Suppressor macrophage (primary cell): ENCODE measurements at places on chromosomes 3 and 15.

DNA sequence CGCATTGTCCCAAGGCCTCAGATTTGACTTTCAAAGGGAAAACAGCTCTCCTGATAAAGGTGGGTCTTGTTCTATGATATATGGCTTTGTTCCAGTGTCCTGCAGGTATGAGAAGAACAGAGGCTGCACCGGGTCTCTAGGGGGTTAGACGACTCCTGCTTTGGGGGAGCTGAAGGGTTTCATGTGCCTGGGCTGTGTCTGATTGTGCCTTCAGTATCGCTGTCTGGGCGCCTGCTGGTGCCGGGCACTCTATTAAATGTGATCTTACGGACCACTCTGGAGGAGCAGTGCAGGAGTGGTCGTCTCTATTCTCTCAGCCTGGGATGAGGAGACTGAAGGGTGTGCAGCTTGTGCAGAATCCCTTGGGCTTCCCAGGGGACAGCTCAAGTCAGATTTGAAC lies 16.0 kb downstream of the PAQR5 start:
- no peak for DNase-seq

DNA sequence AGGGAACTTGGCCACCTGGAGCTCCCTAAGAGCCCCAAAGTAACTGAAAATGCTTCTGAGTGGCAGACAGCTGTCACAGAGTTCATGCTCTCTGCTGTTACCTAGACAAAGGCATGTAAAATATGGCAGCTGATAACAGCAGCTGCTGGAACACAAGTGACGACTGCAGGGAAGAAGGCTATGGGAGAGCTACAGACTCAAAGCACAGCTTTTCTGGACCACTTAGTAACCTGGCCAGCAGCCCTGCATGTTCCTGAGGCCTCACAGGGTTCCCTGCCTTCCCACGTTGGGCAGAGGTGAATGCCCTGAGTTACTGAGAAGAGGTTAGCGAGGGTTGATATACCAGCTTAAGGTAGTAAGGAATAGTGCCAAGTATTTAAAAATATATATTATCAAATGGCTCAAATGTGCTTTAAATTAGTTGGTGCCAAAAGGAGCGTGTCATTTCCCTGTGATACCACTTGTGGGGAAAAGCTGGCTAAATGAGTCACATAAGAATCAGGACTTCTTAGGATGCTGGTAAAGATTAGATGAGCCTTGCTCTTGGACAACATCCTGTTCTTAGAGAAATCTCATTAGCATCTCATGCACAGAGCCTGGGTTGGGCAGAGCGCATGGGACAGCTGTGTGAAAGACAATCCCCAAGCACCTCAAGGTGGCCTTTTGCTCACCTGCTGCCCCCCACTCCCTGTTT lies 76.4 kb upstream of the SCN5A start:
- no peak for DNase-seq

DNA sequence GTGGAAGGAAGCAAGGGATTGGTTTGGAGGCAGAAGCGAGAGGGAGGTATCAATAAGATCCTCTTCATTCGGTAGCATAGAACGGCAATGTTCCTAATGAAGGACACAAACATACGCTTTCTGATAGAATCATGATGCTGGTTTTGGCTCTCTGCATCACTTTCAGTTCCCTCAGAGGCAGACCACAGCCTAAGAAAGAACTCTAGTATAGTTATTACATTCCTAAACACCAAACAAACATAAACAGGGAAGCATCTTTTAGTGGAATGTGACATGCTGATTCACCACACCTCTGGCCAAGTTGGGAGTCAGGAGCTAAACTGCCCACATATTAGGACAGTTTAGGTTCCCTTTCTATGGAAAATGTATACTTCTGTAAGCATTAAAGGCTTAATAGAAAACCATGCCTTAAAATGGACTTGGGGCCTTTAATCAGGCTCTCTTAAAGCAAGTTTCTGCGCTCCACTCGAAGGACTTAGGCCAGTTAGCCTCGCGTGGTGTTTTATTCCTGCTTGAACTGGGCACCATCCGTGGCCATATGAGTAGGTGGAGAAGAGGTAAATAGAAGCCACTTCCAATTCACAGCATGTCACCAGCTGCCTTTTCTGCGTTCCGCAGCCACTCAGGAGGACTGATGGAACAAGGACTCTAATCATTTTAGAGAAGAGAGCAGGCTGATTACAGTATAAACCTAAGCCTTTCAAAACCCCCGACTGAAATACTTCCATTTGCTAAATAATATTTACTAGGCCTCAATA lies 53.7 kb downstream of the CD47 start:
- peak; percentile 79 for DNase-seq

- no peak for DNase-seq
These were observed 21.8 kb downstream of the UMPS start for GRCh38 chr3:124752051-124752450.

GRCh38 chr3:10983219-10983916 lies 9.2 kb upstream of the SLC6A1 start:
- peak; percentile 46 for DNase-seq

- DNase-seq, result no peak
These were observed 8.3 kb upstream of the TM4SF4 start for GRCh38 chr3:149466192-149466591.

DNA sequence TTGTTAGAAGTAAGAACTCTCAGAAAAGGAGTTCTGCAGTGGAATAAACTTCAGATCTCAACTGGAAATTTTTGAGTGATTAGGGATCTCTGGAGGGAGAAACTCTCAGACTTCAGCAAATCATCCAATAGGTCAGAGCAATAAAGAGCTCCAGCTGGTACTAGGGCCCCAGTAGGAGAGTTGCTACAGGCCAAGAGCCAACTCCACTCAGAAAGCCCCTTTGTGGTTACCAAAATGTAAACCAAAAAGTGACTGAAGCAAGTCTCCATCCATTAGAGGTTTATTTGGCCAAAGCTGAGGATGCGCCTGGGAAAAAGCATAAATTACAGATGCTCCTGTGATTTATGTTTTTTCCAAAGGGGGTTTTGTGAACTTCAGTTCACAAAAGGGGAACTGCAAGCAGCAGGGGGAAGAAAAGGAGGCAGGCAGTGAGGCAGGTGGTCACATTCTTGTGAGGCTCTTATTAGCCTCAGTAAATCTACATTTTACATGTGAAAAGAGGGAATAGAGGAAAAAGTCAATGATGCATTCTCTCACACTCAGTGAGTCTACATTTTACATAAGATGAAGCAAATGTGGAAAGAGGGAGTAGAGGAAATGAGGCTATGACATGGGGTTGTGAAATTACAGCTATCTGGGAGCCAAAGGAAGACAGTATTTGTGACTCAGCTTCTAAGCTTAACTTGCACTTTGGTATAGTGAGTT lies 92.4 kb upstream of the DAZL start:
- DNase-seq, result peak; percentile 48

GRCh38 chr15:29939404-29939803 lies 117.1 kb upstream of the TJP1 start:
- no peak for DNase-seq

DNA sequence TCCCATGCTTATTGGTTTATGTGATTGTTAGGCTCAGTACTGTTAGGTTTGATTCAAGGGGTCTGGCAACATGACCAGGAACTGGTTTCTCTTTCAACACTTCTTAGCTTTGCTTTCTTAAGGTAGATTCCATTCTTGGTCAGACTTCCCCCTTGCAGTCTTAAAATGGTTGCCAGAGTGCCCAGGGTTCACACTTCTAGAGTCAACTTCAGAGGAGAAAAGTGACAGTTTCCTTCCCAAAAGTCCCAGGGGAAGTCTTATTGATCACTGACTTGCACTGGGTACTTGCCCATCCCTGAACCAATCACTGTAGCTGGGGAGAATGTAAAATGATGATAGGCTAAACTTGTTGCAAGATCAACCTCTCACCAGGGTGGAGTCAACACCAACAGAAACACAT lies 14.1 kb downstream of the MGLL start:
- no peak for DNase-seq

- DNase-seq, result no peak
These were observed 181.1 kb upstream of the SOX2 start for GRCh38 chr3:181530584-181530983.

GRCh38 chr3:197434830-197435229 lies 120.9 kb downstream of the BDH1 start:
- DNase-seq, result no peak

GRCh38 chr3:126961191-126961790 lies 21.6 kb upstream of the PLXNA1 start:
- DNase-seq, result peak; percentile 64

- DNase-seq, result peak; percentile 34
These were observed 57.6 kb upstream of the NR2E3 start for GRCh38 chr15:71752604-71753289.

DNA sequence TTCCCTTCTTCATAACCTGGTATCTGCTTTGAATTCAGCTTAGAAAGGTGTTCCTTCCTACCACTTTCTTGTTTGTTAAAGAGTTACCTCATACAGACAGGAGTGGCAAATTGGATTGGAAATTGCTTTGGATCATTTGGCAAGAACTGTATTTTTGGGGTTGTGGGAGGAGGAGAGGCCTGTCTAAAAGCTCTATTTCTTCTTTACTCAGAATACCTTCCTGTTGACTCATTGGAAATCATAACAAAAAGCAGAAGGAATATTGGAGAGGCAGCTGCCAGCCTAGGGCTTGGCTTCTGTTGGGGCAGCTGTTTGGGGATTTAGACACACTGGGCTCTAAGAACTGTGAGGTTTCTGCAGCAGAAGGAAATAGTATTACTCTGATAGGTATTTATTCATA lies 14.2 kb downstream of the IQGAP1 start:
- DNase-seq, result peak; percentile 82

DNA sequence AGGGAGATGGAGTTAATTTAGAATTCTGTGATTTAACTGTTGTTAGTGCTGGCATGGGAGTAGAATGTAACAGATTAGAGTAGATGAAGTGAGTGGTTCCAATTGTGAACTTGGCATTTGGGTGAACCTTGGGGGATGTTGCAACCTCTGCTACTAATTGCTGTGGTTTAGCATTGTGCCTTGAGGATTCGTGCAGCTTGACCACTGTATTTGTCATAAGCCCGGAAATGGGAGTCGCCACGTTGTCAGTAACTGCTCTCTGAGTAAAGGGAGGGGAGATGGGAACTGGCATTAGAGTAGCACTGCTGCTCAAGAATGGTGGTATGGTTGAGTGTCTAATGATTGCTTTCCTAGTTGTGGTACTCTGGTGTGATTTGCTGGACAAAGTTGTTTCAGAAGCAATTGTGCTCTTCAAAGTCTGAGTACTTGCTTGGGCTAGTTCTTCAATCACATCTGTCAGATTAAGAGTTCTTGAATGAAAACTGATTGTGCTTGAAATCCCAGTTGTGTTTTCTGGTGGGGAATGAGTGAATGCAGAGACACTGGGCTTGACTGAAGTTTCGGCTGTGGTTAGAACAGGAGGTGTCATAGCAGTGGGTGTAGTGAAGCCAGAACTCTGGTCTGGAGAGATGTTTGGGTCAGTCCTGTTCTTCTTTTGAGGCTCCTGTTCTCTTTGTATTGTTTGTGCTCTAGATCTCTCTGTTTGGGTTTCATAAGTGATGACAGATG lies 15.4 kb downstream of the IGSF10 start:
- DNase-seq, result peak; percentile 64

- no peak for DNase-seq
These were observed 621.5 kb upstream of the SEMA6D start for GRCh38 chr15:47095833-47096232.

GRCh38 chr15:41983221-41983620 lies 10.9 kb upstream of the EHD4 start:
- no peak for DNase-seq

GRCh38 chr3:133697960-133698359 lies 36.2 kb upstream of the TOPBP1 start:
- DNase-seq, result no peak

- no peak for DNase-seq
These were observed 158.3 kb upstream of the LPP start for GRCh38 chr3:187995667-187996066.

GRCh38 chr3:156448300-156448699 lies 106.6 kb downstream of the SSR3 start:
- DNase-seq, result peak; percentile 20

GRCh38 chr3:162302983-162303624 lies 806.5 kb downstream of the OTOL1 start:
- DNase-seq, result no peak

DNA sequence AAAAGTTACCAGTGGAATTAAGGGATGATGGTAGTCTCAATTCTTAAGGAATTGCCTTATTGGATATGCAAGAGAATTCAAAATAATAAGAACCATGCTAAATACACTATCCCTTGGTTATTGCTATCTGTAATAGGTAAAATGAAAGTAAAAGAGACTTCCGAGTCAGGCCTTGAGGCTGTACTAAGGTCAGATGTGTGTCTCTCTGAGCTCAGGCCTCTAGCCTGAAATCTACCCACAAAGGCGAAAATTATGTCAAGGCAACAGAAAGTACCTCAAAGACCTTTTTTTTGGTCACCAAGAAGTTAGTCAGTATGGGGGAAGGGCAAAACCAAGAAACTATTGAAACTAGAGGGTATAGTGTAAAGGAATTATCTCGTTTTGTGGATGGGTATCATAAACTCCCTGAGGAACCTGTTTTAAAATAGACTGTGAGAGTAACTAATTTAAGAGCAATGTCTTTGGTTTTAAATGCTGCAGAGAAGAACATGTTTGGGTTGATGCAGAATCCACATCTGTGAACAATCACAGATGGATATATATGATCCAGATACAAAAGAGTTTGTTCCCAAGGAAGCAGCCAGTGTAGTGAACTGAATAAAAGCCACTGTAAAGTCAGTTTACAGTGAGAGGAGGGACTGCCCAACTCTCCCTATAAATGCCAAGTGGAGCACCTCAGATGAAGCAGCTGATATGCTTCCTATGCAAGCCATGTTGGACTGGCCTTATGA lies 382.3 kb upstream of the SEMA6D start:
- DNase-seq, result no peak

GRCh38 chr15:63439536-63440264 lies 58.1 kb upstream of the CA12 start:
- DNase-seq, result no peak

DNA sequence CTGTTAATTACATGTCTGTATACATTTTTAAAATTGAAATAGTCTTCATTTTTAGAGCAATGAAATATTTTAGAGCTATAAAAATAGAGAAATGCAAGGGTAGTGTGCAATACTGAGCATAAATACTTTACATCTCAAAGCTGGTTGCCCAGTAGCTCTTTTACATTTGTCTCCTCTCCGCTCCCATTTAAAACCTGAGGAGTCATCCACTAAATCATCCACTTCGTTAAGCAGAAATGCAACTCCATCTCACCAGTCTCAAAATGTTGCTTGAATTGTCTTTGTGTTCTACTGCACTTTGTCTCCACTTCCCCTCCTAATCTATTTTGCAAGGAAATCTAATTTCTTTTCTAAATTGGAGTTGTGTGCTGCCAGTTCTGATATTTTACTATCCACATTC lies 563.6 kb downstream of the VGLL3 start:
- no peak for DNase-seq

DNA sequence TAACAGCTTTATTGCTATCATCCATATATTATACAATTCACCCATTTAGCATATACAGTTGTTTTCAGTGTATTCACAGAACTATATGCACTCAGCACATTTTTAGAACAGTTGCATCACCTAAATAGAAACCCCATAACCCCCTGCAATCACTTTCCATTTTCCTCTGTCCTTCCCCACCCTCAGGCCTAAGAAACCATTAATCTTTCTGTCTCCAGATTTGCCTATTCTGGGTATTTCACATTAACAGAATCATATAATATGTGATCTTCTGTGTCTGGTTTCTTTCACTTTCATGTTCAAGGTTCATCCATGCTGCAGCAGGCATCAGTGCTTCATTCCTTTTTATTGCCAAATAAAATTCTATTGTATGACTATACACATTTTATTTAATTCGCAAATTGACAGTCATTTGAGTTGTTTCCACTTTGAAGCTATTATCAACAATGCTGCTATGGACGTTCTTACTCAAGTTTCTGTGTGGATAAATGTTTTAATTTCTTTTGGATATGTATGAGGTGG lies 39.8 kb downstream of the ADAMTS17 start:
- DNase-seq, result no peak

GRCh38 chr3:178086144-178086825 lies 450.0 kb upstream of the KCNMB2 start:
- DNase-seq, result no peak
